Foreskin fibroblast (primary cell): ENCODE measurements at places on chromosomes 4 and X.

- DNase-seq = no peak
Observed at GRCh38 chrX:153885968-153886903, at the start of gene L1CAM. TSS of gene L1CAM (minus strand) at chrX:153886173. CDS start at chrX:153875836, 10,337 bp downstream.

- DNase-seq = no peak
Observed at GRCh38 chr4:69823048-69823447, 36.9 kb downstream of the SULT1E1 start.

GRCh38 chr4:14743172-14743571 lies 259.1 kb upstream of the CPEB2 start:
- no peak for DNase-seq

GRCh38 chrX:110425222-110426154 lies 66.8 kb downstream of the RTL9 start:
- DNase-seq = peak; percentile 70

- no peak for DNase-seq
Observed at GRCh38 chrX:106927700-106928099, 7.5 kb downstream of the CLDN2 start.
